Prostate gland (tissue), 2 donors: ENCODE measurements at places on chromosomes 6 and 20. TPM values are rescaled to one million over a fixed set of nuclear protein-coding genes. Genes with fewer than 3 reads are reported as not detected.

DNA sequence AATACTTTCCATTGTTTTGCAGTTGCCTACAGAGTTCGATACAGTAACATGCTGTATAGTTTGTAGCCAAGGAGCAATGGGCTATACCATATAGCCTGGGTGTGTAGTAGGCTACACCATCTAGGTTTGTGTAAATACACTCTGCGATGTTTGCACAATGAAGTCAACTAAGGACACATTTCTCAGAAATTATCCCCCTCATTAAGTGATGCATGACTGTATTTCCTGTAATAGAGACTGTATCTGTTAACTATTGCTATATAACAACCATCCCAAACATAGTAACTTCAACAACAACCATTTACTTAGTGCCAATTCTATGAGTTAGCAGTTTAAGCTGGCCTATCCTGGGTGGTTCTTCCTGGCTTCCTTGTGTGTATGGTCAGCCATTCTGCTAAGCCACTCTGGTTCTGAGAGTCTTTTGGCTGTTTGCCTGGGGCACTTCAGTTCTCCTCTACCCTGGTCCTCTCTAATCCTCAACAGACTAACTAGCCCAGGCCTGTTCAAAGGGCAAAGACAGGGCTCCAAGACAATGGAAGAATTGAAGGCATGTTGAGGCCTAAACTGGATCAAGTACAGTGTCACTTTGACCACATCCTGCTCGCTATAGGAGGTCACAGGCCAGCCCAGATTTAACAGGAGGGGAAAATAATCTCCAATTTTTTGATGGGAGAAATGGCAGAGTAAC is 124.0 kb downstream of the PLCB1 start:
- no peak for DNase-seq

TNXB gene
- total RNA-seq = 29.1 TPM

DNA sequence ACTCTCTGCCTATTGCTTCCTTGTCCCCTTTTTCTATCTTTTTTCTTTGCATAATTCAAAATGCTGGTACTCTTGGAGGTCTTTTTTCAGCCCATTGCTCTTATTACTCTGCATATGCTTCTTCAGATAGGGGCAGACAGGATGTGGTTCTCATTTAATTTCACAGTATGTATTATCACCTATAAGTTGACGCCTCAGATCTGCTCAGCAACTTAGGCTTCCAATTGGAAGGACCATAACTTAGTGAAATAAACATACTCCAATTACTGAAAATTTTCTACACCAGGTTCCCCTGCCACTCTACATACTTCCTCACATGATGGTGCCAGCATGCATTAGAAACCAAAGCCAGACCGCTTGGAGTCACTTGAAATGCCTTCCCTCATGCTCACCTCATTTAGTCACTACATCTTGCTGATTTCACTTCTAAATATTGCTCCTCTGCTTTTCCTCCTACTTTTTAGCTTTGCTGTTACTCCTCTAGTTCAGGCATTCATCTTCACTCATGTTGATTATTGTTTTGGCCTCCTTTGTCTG is 34.5 kb upstream of the AHI1 start:
- DNase-seq = no peak

ADGRF5 gene
- total RNA-seq = 16.1 TPM

GRCh38 chr6:53020005-53020744 is 25.1 kb upstream of the GSTA4 start:
- DNase-seq = no peak

ZC2HC1B gene
- total RNA-seq = not detected

DNAH8 gene
- 0.36 TPM for total RNA-seq

GRCh38 chr6:84763003-84763885 is 1.2 kb downstream of the TBX18 start:
- no peak for DNase-seq

GRCh38 chr6:30557683-30557981 is 537 bp downstream of the PRR3 start:
- no peak for DNase-seq

- DNase-seq = no peak
Observed at GRCh38 chr6:108687921-108688320, 127.2 kb downstream of the FOXO3 start.

DNA sequence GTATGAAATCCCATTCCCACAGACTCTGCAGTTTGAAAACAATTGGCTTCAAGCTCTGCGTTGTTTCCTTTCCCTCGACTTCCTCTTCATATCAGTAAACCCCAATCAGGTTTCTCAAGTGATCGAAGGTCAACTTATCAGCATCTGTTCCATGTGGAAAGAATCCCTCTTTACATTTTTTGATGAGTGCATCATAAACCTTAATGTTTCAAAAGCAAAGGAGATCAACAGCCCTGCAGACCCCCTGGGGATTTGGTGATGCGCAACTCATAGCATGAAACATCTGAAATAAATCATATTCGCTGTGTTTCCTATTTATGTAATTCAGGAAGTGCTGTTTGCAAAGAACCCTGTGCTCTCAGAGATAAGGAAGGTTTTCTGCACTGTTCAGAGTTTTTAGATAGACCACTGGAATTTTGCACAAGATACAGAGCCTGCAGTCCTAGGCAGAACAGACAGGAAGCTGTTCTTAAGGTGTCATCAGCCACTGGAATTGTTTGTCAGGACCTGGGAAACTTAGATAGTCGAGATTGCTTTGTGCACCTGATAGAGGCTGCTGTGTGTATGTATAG is 216.0 kb downstream of the HIVEP2 start:
- DNase-seq = no peak

GRCh38 chr6:10390495-10391298 is 24.2 kb downstream of the TFAP2A start:
- DNase-seq = no peak

DNA sequence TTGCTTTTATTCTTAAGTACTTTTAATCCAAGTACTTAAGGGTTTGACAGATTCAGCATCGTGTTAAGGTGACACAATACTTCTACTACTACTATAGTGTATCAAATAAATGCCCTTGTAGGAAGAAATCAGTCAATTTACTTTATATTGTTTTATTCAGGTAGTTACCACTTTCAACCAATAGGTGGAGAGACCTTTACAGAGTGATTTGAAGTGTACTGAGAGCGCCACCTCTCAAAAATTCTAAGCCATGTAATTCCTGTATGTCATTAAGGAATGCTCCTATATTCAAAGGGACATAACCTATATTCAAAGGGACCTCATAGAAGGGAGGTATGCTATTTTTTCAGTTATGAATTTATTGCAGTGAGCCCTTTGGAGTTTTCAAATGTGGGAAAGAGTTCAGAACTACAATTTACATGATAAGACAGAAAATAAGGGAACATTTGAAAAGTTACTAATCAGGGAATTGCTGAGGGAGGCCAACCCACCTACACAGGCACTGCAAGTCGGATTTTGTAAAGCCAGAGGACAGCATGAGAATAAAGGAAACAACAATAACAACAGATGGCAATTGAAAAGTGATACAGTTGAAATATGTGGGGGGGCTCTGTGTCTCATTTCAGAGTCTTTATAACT is 955.6 kb downstream of the TBC1D32 start:
- no peak for DNase-seq

HFE gene
- 16.6 TPM for total RNA-seq

GRCh38 chr20:677957-678356 is 2.4 kb upstream of the SCRT2 start:
- DNase-seq = no peak

RBM39 gene
- 235 TPM for total RNA-seq

GRCh38 chr6:18101271-18101670 is 21.2 kb downstream of the NHLRC1 start:
- no peak for DNase-seq

SIRPA gene
- total RNA-seq = 31.0 TPM

GRCh38 chr20:53774461-53775203 is 181.0 kb upstream of the ZNF217 start:
- no peak for DNase-seq

- DNase-seq = no peak
Observed at GRCh38 chr20:25051386-25052155, 6.4 kb downstream of the ACSS1 start.

DNA sequence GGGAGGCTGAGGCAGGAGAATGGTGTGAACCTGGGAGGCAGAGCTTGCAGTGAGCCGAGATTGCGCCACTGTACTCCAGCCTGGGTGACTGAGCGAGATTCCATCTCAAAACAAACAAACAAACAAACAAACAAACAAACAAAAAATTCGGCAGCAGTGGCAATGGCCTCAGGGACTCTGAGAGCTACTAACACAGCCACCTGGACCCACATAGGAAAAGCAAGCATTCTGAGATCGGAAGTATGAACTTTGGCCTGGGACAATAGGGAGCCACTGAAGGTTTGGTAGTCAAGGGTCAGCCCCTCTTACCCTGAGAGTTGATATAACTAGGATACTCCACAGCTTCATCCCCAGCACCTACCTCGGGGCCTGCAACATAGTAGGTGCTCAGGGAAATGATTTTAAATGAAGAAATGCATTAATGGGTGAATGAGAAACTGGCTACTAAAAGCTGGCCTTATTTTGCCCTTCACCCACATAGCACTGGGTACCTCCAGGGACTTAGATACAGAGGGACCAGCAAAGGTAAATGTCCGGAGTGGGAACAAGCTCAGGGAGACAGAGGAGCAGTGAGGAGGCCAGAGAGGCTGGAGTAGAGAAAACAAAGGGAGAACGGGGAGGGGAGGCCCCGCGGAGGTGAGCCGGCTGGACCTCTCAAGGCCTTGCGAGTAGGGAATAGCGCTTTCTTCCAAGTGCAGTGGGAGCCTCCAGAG is 46.6 kb upstream of the PTGIS start:
- no peak for DNase-seq

MEP1A gene
- total RNA-seq = 0.34 TPM
